Psoas muscle (tissue), 8 donors: ENCODE measurements at places on chromosomes 2 and 18. TPM values are rescaled to one million over a fixed set of nuclear protein-coding genes. Genes with fewer than 3 reads are reported as not detected.

- no peaks in the 10 kb centered on the region for H3K4me1 ChIP-seq
- no peak overlapping the region for H3K4me3 ChIP-seq
- no peaks in the 10 kb centered on the region for H3K36me3 ChIP-seq
- H3K27ac ChIP-seq, result no peak overlapping the region
- H3K27me3 ChIP-seq, result no peaks in the 10 kb centered on the region
- DNase-seq, result no peak
These were observed 43.1 kb upstream of the EML4 start for GRCh38 chr2:42125841-42126594.

- H3K36me3 ChIP-seq, result no peaks in the 10 kb centered on the region
- H3K4me3 ChIP-seq, result no peak overlapping the region
- no peaks in the 10 kb centered on the region for H3K4me1 ChIP-seq
- no peak overlapping the region for H3K27ac ChIP-seq
- H3K27me3 ChIP-seq, result no peaks in the 10 kb centered on the region
These were observed 10.6 kb upstream of the MC5R start for GRCh38 chr18:13813271-13813849.

DNA sequence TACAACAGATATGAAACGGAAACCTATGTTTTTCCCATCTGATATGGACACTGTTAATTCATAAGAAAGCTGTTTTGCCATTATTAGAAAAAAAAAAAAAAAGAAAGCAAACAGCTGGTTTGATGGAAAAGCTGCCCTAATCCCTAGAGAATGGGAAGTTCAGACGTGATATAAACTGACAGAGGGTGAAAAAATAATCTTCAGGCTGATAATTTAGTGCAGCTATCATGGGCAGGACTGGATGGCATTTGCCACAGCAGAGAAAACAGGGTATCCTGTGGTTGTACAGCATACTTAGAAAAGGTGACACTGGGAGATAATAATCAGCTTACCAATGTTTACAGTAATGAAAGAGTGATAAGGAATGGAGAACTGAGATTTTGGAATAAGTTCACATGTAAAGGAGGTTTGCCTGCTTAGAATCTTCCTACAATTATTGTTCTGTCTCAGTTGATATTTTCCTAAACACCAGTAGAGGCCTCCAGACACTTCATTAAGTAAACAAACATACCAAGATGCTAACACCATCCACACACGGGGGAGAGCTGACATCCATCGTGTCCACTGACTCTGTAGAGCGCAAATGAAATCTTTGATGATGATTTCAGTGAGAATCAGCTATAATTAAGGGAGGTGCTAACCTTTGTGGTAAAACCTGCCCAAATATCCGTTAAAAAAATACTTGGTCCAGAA lies 211.6 kb upstream of the MMADHC start:
- no peaks in the 10 kb centered on the region for H3K4me1 ChIP-seq
- no peak overlapping the region for H3K27ac ChIP-seq
- H3K36me3 ChIP-seq, result no peaks in the 10 kb centered on the region
- DNase-seq, result no peak
- H3K27me3 ChIP-seq, result no peaks in the 10 kb centered on the region

GRCh38 chr2:158319269-158319668 lies 137.3 kb downstream of the CCDC148 start:
- no peaks in the 10 kb centered on the region for H3K36me3 ChIP-seq
- no peaks in the 10 kb centered on the region for H3K4me1 ChIP-seq
- no peaks in the 10 kb centered on the region for H3K27me3 ChIP-seq
- H3K27ac ChIP-seq, result no peak overlapping the region

DNA sequence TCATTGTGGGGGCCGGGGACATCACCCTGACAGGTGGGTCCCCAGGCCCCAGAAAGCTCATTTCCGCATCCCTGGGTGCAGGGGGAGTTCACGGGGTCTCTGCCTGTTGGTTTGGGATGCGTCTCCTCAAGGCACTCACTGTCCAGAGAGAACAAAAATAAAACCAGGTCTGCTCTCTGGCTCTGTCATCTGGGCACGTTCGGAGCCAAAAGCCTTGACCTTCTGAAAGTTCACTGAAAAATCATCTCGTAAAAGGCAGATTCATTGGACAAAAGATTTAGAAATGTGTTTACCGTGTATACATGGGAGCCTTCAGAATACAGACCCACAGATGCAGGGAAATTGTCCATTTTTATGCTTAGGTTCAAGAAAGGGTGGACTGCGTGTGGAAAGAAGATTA lies 26.6 kb downstream of the MLPH start:
- no peak overlapping the region for H3K4me3 ChIP-seq
- H3K27ac ChIP-seq, result peak overlapping the region; percentile 72
- H3K27me3 ChIP-seq, result no peaks in the 10 kb centered on the region
- H3K4me1 ChIP-seq, result peaks cover 27% of the 10 kb centered on the region
- no peaks in the 10 kb centered on the region for H3K36me3 ChIP-seq

GRCh38 chr18:46385124-46385523 lies 271.9 kb downstream of the LOXHD1 start:
- H3K27me3 ChIP-seq, result no peaks in the 10 kb centered on the region
- no peaks in the 10 kb centered on the region for H3K36me3 ChIP-seq
- H3K4me1 ChIP-seq, result peaks cover 19% of the 10 kb centered on the region
- no peak overlapping the region for H3K27ac ChIP-seq
- DNase-seq, result no peak

DNA sequence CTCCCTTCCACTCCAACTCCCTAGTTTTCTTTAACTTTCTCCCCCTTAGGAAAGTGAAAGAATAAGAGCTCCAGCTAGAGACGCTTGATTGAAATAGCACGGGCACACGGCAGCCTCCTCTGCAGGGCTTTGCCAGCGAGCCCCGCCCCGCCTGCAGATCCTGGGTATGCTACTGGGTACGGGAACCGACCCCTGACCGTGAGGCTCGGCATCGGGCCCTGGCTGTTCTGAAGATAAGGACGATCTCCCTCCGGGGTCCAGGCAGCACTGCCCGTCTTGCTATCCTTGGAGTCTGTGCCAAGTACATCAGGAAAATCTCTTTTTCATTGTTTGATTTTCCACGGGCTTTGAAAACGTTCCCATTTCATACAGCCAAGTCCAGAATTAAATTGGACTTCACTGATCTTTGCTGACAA lies 284.5 kb downstream of the MTX2 start:
- peak; percentile 50 for DNase-seq
- no peaks in the 10 kb centered on the region for H3K27me3 ChIP-seq
- H3K4me3 ChIP-seq, result peak overlapping the region; percentile 74
- H3K4me1 ChIP-seq, result peaks cover 12% of the 10 kb centered on the region
- H3K36me3 ChIP-seq, result no peaks in the 10 kb centered on the region

DNA sequence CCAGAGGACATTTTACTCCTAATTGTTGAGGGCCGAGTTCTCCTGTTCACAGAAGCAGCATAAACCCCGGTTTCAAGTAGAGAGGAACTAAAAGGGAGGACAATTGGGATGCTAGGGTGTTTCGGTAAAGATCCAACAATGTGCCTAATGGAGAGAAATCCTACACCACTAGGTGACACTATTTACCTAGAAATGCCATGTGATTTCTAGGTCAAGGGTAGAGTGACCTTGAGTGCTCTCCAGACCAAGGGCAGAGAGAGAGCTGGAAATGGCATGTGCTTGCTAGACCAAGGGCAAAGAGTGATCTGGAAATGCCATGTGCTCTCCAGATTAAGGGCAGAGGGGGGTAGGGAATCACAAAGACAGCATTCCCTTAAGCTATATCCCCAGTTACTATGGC lies 472.0 kb downstream of the DCDC2C start:
- DNase-seq, result no peak
- no peaks in the 10 kb centered on the region for H3K4me1 ChIP-seq
- no peak overlapping the region for H3K4me3 ChIP-seq
- no peaks in the 10 kb centered on the region for H3K27me3 ChIP-seq
- H3K36me3 ChIP-seq, result no peaks in the 10 kb centered on the region

- H3K27me3 ChIP-seq, result no peaks in the 10 kb centered on the region
- H3K27ac ChIP-seq, result peak overlapping the region; percentile 90
- no peak for DNase-seq
- peak overlapping the region; percentile 77 for H3K4me3 ChIP-seq
- H3K4me1 ChIP-seq, result peaks cover 18% of the 10 kb centered on the region
These were observed 1.9 kb downstream of the BMPR2 start for GRCh38 chr2:202378001-202378400.

DNA sequence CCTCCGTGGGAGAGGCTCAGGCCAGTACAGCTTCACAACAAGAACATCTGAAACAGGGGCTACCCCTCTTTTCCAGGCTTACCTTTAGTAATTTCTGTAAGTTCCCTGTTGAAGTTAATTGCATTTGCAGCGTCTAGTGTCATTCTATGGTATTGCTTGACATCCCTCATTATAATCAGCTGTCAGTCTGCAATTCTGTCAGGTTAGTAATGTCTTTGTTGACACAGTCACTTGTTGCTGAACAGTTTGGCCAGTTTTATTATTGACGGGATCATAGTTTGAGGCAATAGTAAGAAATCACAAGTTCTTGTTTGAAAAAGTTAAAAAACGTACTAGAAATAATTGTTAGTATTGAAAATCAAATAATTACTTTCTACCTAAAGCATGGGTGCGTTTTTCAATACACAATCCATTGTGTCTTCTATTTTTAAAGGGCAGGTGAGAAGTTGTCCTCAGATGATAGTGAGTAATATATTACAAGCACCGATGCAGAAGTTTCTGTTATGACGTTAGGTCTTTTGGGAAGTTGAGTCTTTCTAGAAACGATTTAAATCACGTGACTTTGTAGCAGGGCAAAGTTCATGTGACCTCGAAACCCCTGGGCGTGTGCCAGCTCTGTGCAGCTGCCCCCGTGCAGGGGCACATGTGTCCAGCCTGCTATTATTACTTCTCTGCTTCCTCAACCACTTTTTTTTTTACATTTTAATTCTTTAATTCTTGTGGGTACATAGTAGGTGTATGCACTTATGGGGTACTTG lies 49.5 kb upstream of the MBP start:
- no peaks in the 10 kb centered on the region for H3K27me3 ChIP-seq
- H3K27ac ChIP-seq, result no peak overlapping the region
- no peaks in the 10 kb centered on the region for H3K4me1 ChIP-seq
- no peak overlapping the region for H3K4me3 ChIP-seq
- no peak for DNase-seq
- H3K36me3 ChIP-seq, result no peaks in the 10 kb centered on the region

- DNase-seq, result peak; percentile 49
- no peaks in the 10 kb centered on the region for H3K27me3 ChIP-seq
- no peaks in the 10 kb centered on the region for H3K36me3 ChIP-seq
- H3K4me1 ChIP-seq, result peaks cover 6% of the 10 kb centered on the region
- H3K4me3 ChIP-seq, result peak overlapping the region; percentile 27
These were observed 156.4 kb downstream of the DSEL start for GRCh38 chr18:67359873-67360838.

GRCh38 chr18:12748671-12749070 lies 45.8 kb downstream of the PSMG2 start:
- no peaks in the 10 kb centered on the region for H3K4me1 ChIP-seq
- no peaks in the 10 kb centered on the region for H3K27me3 ChIP-seq
- H3K27ac ChIP-seq, result no peak overlapping the region
- H3K4me3 ChIP-seq, result no peak overlapping the region
- no peak for DNase-seq

GRCh38 chr18:58213440-58213839 lies 169.4 kb downstream of the NEDD4L start:
- no peak overlapping the region for H3K4me3 ChIP-seq
- no peak overlapping the region for H3K27ac ChIP-seq
- H3K4me1 ChIP-seq, result peaks cover 4% of the 10 kb centered on the region
- no peak for DNase-seq

DNA sequence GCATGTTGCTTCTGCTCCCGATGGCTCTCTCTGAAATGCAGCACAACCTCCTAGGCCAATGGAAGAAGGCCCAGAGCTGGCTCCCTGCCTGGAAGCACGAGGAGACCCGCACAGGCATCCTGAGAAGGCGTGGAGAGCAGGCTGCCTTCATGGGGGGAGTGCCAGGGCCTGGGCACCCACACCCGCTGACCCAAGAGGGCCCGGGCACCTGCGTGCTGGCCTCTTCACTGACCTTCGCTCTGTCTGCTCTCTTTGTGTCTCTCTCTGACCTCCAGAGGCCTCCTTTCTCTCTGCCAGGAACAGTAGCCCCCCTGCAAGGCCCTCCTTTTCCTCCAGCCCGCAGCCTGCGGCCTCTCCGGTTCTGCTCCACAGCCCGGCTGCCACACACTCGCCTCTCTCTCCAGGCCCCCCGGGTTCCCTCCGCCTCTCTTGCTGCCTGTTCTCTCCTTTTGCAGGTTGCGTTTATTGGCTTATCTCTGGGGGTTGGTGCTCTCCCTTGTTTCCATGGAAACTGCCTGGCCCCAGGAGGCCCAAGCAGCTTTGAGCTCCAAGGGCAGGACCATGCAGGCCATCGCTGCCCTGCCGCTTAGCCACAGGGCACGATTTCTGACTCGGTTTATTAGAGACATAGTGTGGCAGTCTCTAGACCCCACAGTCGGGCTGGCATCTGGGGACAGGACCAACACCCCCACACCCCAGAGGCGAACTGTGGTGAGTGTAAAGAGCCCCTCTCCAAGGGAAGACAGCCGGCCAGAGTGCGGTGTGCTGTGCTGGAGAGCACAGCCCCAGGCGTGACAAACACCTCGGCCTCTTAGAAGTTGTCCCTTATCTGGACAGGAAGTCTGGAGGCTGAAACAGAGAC lies 1.7 kb downstream of the MZT2B start:
- no peaks in the 10 kb centered on the region for H3K27me3 ChIP-seq
- no peak overlapping the region for H3K27ac ChIP-seq
- DNase-seq, result no peak
- peaks cover 7% of the 10 kb centered on the region for H3K4me1 ChIP-seq

- H3K27ac ChIP-seq, result no peak overlapping the region
- H3K4me3 ChIP-seq, result no peak overlapping the region
- H3K36me3 ChIP-seq, result no peaks in the 10 kb centered on the region
These were observed 161.9 kb downstream of the KLHL29 start for GRCh38 chr2:23546913-23547312.

DNA sequence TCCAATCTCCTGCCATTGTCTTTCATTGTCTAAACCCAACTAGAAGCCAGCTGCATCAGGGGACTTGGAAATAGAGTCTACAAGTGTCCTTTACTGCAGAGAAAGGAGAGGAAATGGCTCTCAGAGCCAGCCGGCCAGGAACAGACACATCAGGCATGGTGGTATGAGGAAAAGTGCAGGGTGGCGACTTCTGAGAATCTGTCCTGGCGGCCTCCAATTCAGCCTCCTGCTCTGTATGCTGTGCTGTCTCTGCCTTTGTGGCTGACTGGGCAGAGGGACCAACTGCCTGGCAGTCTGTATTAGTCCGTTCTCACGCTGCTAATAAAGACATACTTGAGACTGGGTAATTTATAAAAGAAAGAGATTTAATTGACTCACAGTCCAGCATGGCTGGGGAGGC lies 36.8 kb upstream of the AQP4 start:
- no peak overlapping the region for H3K4me3 ChIP-seq
- no peaks in the 10 kb centered on the region for H3K27me3 ChIP-seq
- H3K36me3 ChIP-seq, result no peaks in the 10 kb centered on the region
- no peaks in the 10 kb centered on the region for H3K4me1 ChIP-seq

GRCh38 chr2:26279886-26280285 lies 35.1 kb downstream of the HADHB start:
- no peak overlapping the region for H3K27ac ChIP-seq
- no peak overlapping the region for H3K4me3 ChIP-seq
- H3K36me3 ChIP-seq, result peaks cover 95% of the 10 kb centered on the region
- H3K27me3 ChIP-seq, result no peaks in the 10 kb centered on the region
- peaks cover 6% of the 10 kb centered on the region for H3K4me1 ChIP-seq

The MC2R gene
- polyA plus RNA-seq, result not detected

The CDH2 gene
- polyA plus RNA-seq, result 0.08 TPM

The CCDC178 gene
- polyA plus RNA-seq, result 0.25 TPM

The POMC gene
- polyA plus RNA-seq, result 2.7 TPM

The NGEF gene
- 0.13 TPM for polyA plus RNA-seq

The PDCD1 gene
- 0.03 TPM for polyA plus RNA-seq

The WDCP gene
- 17.3 TPM for polyA plus RNA-seq

The FHOD3 gene
- 10.8 TPM for polyA plus RNA-seq

The FSHR gene
- polyA plus RNA-seq, result not detected

The PPP1R1C gene
- 0.22 TPM for polyA plus RNA-seq

The MARCO gene
- 2.6 TPM for polyA plus RNA-seq
